Astrocyte (in vitro differentiated cells and primary cell): ENCODE measurements at places on chromosomes 12 and 14. TPM values are rescaled to one million over a fixed set of nuclear protein-coding genes. Genes with fewer than 3 reads are reported as not detected.

DNA sequence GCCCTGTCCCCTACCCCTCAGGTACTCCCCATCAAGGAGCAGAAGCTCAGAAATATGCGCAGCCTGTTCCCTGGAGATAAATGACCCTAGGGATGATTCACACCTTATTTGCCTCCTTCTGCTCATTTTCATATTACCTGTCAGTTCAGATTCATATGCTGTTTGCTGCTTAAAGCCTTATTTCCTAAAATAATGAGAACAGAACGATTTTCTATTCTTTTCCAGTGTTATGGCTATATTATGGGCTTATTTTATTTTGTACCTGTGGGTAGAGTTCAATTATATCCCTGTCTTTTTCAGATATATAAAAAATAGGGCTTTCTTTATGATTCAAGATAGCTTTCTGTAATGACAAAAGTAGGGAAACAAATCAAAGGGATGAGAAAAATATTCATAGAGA, 224.8 kb downstream of the RPAP3 start:
- DNase-seq = no peak

The MYF5 gene
- not detected in 2 replicates for total RNA-seq

The KRT75 gene
- total RNA-seq = not detected in 2 replicates

GRCh38 chr14:32846821-32847365, 91.8 kb upstream of the NPAS3 start:
- no peak for DNase-seq

GRCh38 chr12:106321139-106321850, 18.8 kb downstream of the TCP11L2 start:
- DNase-seq = no peak
